Activated CD4-positive, alpha-beta memory T cell treated with anti-CD3 and anti-CD28 coated beads, Interleukin-2, amount 10 ng/mL, durations not matched to agents 7 days and 5 days (primary cell): ENCODE measurements at places on chromosomes 1 and 21.

DNA sequence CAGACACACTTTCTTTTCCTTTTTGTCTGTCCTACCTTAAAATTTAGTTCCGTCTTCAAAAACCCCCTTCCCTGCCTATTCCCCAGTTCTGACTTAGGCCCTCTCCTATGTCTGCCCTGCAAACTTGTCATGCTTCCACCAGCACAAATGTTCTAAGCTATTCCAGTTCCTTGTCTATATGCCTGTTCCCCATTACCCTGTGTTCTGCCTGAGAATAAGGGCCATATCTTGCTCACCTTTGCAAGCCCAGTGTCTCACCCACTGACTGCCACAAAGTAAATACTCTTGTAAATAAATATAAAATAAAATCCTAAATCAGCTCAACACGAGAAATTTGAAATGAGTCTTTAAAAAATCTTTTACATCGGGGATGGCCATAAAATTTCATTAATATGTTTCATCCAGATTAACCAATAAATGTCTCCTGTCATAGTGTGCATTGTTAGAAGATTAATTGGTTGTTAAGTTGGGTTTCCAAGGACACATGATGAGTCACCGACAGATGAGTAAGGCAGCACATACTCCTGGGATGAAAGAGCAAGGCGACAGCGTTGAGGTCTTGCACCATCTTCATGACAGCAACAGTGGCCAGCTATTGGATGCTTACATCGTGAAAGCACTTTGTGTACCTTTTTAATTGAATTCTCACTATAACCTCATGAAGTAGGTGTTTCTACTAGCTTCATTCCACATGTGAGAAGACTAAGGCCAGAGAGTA is 92.6 kb upstream of the NGF start:
- no peak for DNase-seq

- peak; percentile 50 for DNase-seq
Observed at GRCh38 chr21:46183910-46184624, at the start of gene SPATC1L. TSS of gene SPATC1L (minus strand) at chr21:46184459. CDS start at chr21:46182816, 1,643 bp downstream.

GRCh38 chr1:81549588-81550127 is 251.1 kb upstream of the ADGRL2 start:
- no peak for DNase-seq

GRCh38 chr1:234743791-234744611 is 134.0 kb upstream of the IRF2BP2 start:
- DNase-seq: no peak

GRCh38 chr1:19436716-19437476 is 48.4 kb downstream of the CAPZB start:
- no peak for DNase-seq

DNA sequence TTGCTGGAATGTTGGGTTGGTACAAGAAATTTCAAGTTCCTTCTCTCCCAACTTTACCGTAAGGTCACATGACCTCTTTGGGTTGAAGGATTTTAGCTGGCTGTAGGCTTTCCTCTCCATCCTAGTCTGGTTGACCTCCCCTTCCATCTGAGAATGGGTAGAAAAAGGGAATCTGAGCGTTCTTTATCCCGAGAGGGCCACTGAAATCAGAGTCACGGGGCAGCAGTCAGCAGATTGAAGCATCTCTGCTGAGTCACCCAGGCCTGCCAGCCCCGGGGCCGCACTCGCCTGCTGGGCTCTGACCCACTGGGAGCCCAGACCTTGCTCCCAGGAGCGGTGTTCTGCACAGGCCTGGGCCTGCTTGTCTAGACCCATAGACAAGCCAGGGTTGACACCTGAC is 31.0 kb downstream of the TMCC2 start:
- DNase-seq: no peak

DNA sequence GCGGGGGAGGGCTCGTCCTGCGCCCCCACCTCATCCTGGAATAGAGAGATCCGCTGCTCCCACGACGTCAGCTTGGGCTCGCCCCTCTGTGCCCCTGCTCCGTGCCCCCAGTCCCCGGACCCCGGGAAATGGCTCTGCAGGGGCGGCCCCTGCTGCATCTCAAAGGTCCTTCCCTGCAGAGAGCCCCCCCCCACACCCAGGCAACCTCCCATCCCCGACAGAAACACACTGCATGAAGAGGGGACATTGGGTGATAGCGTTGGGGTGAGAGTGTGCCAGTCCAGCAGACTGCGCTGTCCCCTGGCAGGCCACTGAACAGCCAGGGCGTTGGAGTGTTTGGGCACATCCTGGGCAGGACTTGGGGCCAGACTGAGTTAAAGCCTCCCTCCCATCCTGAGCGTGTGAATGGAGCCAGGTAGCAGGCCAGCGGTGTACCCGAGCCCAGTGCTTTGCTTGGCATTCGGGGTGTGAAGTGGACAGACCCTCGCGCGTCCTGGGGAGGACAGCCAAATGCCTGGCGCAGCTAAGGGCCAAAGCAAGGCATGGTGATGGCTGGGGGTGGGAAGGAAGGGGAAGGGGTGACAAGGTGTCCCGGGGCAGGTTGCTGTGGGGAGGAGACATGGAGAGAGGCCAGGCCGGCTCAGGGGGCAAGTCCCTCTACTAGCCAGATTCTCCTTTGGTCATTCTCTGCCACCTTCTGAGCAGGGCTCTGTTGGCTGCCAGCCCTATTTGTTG is 633 bp upstream of the ETNK2 start:
- DNase-seq: no peak

DNA sequence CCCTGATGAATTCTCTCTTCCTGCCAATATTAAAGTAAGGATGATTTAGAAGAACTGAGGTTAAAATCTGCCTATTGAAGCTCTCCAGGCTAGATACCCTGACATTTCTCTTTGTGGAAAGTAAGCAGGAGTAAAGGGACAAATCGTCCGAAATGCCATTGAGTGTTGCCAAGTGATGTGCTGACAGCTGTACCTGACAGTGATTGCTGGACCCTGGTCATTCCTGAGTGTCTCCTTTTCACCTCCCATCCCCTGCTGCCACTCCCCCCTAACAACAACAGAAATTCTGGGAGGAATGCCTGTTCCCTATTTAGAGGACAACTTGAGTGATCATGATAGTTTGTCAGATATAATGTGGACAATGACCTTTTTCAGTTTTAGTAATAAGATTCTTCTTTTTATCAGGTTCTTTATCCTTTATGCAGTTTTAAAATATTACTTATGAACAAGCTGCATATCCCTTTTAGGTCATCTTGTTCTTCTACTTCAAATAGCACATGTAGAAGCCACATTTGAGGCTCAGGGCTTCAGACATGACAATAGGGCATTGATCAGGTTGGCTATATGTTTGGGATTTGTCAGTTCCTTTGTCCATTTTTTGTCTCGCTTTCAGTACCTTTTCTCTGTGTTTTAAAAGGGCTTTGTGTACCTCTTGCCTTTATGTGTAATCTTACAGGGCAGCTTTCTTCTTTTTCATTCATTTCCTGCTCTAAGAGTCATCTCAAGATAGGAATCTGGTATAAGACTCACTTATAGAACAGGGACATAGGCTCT is 56.0 kb downstream of the ITSN1 start:
- DNase-seq: no peak

DNA sequence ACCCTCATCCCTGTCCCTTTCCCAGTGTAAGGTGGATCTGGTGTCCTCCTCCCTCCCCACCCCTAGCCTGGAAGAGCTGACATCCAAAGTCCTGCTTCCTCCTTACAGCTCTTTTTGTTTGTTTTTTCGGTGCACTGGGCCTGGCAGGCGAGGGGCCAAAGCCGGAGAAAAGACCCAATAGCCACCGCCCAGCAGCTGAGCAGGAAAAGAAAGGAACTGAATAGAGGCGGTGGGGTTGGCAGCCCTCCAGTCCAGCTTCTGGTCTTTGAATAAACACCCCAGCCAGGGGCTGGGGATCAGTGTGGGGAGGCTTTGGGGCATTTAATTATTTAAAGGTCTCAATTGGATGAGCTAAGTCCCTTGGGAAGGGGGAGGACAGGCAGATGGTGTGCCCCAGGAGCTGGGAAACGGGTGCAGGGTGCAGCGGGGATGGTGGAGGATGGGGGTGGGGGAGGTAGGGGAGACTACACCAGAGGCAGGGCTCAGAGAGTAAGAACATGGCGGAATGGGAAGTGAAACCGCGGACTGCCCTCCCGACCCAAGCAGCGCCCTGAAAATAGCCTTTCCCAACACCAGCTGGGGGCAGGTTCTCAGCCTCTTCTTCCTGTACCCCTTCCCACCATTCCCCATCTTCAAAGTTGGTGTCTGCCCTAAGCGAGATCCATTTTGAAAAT is 20.2 kb downstream of the BTG2 start:
- no peak for DNase-seq

- DNase-seq: no peak
Observed at GRCh38 chr1:1282998-1283397, 2.8 kb downstream of the SCNN1D start.

GRCh38 chr1:6310116-6310848 is 49.4 kb upstream of the GPR153 start:
- no peak for DNase-seq

DNA sequence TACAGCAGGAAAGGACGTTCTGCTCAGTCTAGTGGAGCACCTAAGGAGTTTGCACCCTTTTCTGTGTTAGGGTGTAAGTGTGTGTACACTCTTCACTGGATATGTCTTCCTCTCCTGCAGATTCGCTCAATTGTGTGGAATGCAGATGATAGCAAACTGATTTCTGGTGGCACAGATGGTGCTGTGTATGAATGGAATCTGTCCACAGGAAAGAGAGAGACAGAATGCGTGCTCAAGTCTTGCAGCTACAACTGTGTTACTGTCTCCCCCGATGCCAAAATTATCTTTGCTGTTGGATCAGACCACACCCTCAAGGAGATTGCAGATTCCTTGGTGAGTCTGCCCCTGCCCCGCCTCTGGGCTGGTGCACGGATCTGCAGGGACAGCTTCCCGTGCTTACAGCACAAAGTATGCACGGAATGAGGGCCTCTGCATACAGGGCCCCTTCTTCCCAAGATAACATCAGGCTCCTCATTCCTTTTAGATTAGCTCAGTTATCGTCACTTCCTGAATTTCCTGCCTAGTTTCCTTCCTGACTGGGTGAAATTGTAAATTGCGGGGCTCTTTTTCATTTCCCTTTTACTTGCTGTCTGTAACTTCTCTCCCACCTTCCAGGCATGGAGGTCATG is 34.6 kb downstream of the CFAP57 start:
- DNase-seq: no peak

DNA sequence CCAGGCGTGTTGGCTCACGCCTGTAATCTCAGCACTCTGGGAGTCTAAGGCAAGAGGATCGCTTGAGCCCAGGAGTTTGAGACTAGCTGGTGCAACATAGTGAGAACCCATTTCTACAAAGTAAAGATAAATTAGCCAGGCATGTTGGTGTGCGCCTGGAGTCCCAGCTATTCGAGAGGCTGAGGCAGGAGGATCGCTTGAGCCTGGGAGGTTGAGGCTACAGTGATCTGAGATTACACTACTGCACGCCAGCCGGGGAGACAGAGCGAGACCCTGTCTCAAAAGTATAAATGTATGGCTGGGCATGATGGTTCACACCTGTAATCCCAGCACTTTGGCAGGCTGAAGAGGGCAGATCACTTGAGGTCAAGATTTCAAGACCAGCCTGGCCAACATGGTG is 51.5 kb upstream of the LBR start:
- DNase-seq: no peak

DNA sequence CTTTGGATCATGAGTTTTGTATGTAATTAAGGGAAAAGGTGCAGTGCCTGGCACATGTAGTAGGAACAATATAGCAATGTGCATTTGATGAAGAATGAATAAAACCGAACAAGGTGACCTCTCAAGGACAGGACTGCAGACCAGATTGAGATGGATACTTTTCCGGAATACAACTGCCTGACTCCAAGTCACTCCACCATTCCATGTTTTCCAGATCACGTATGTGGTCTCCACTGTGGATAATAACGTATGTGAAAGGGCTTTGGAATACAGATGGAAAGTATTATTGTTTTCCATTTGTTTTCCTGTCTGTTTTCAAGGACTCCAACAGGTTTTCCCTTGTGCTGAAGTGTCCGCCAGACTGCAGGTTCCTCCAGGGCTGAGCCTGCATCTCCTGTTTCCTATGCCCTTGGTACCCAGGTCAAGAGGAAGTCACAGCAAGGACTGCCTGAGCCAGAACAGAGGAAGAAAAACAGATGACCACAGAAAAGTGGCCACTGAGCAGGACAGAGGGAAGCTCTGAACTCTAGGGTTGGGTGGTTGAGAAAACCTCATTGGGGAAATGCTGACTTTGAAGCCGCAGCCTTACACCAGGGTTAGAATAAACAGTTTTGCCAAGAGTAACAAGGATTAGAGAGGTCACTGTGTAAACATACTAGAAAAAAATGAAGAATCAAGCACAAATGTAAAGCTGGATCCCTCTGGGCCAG is 4.0 kb downstream of the CFAP45 start:
- no peak for DNase-seq

- no peak for DNase-seq
Observed at GRCh38 chr21:25906587-25906986, 171.8 kb downstream of the GABPA start.

GRCh38 chr1:13892671-13893325 is 192.8 kb downstream of the PRDM2 start:
- no peak for DNase-seq

DNA sequence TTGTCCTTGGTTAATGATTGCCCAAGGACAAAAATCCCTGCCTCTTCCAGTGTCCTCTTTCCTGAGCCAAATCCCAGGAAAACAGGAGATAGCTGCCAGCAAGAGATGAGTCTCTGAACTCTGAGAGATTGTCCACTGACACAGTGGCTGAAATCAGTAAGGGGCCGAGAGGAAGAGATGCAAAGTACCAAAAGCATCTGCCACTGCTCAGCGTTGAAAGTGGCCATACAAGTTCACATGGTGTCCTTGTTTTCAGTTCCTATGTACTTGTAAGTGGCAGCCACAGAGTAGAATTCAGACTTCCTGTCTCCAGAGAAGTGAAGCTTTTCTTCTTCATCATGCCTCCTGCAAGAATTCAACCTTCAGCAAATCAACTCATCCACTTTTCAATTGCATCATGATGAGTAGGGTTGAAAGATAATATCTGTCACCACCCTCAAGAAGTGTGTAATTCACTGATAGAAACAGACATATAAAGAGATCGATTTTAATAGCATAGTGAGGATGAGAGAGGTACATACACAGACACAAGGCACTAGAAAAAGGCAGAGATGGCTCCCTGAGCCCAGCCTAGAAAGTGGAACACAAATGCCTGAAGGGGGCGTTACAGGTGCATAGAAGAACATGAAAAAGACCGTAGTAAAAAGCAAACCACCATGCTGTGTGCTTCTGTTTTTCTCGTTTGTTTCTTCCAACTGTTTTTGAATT is 185.8 kb downstream of the MRPL39 start:
- DNase-seq: peak; percentile 68

DNA sequence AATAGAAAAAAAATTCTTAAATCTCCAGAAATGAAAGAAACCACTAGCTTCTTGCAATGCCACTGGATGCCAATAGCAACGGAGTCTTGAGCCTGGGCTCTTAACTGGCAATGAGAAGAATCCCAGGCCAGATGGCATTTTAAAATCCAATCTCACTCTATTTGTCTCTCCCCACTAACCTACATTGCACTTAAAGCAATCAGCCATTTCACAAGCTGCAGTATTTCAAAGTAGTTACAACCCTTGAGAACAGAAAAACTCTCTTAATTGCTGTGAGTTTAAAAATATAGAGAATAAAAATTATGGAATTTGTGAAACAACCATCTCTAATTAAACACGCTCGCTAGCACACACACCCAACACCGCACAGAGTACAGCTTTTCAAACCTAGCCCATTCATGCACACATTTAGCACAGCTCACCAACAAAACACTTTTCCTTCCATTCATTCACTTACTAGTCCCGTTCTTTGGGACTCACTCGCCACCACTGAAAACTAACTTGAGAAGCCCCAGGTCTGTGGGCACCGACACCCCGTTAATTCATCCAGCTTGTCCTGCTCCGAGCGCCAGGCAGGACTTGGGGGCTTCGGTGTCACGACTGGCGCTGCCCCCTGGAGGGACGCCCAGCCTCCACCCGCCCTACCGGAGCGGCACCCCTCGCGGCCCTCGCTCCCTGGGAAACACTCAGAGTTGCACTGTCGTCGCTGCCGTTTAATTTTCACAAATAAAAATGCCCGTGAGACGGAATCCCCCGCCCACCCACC is 1.0 kb downstream of the DDAH1 start:
- no peak for DNase-seq
